NCI-H774 (cell line): ENCODE measurements at places on chromosomes 3 and 15.

DNA sequence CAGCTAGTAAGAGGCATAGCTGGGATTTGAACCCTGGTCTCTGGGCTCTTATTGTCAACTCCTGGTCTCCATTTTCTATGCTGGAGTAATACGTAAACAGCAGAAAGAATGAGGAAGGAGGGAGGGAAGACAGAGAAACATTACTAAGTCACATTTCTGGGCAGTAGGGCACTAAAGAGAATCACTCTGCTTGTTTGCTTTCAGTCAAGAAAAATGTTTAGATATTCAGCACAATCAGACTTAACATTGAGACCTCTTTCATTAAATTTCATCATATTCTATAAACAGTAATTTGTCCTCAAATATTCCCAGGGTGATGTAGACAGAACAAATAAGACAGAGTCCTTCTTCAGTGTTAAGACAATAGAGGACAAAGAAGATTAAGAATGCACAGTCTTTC is 67.7 kb upstream of the BNC1 start:
- no peak for DNase-seq

GRCh38 chr3:45953536-45953935 is 10.3 kb downstream of the CXCR6 start:
- no peak for DNase-seq

- DNase-seq: no peak
Measured at GRCh38 chr3:111861391-111861790, 2.3 kb downstream of the PHLDB2 start.

DNA sequence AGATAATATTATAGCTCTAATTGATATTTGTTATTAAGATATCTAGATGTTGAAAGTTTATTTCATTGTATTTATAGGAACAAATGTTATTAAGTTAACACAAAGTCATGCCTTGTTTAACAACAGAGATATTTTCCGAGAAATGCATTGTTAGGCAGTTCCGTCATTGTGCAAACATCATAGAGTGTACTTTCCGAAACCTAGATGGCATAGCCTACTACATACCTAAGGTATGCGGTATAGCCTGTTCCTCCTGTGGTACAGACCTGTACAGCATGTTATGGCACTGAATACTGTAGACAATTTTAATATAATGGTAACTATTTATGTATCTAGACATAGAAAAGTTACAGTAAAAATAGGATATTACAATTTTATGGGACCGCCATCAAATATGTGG is 114.3 kb downstream of the NAALADL2 start:
- no peak for DNase-seq

DNA sequence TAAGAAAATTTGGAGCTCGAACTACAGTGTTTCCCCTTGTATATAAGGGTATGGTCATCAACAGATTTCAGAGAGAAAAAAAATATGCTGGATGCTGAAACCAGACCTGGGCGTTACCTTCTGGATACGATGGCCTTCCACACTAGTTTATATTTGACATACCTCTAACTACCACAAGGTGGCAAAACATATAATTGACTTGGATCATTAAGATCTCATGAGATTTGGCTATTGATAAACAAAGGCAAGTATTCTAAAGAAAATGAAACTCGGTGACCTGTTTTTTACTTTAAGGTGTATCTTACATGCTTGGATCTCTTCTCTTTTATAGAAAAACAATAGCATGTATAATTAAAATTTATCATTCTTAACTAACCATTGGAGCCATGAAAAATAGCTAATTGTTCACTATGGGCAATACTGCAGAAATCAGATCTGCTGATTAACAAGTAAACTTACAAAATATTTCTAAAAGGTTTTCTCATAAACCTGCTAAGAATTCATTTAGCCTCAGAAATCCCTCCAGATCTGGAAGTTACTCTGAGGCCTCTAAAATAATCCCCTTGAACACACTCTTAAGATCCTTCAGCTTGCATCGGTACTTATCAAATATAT is 300.6 kb upstream of the KCNH8 start:
- DNase-seq: no peak

DNA sequence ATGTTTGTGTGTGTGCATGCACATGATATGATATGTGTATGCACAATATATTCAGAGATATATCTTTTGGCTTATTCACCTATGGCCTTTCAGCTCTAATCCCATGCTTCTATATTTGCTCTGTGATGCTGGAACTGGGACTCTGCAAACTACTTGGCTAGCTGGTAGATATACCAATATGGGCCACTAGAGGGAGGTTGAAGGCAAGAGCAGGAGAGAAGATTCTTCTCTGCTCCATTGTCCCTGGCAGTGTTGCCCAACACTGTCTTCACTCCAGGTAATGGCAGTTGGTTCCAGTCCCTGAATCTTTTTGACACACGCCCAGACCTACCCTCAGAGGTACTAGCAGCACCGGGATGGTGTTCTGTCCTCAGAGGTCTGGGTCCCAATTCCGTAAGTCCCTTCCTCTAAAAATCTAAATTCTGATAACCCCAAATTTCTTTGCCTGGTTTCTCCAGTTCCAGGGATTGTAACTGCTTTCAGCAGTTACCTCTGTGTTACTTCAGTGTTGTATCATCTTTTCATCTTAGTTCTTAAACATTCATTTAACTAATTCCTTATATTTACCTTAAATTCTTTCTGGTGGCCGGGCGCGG is 44.7 kb downstream of the GTPBP8 start:
- peak; percentile 25 for DNase-seq

- DNase-seq: no peak
Measured at GRCh38 chr3:141386126-141386488, 17.8 kb downstream of the ZBTB38 start.

GRCh38 chr3:154666542-154666941 is 236.6 kb upstream of the GPR149 start:
- DNase-seq: no peak

- no peak for DNase-seq
Measured at GRCh38 chr3:106176734-106177133, 307.9 kb upstream of the CBLB start.

DNA sequence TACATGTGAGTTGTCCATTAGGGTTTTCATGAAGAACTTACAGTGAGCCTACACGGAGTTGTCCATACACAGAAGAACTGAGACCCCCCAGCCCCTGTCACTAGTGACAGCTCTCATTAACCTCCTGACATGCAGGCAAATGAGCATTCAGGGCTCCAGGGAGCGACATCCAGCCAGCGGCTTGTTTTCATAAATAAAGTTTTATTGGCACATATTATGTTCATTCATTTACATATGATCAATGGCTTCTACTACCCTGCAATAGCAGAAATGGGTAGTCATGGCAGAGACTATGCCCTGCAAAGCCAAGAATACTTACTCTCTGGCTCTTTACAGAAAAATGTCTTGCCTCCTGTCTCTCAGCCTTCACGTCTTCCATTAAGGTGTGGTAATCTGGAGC is 553.5 kb downstream of the EDEM1 start:
- no peak for DNase-seq

- DNase-seq: no peak
Measured at GRCh38 chr15:78263907-78264303, 457 bp upstream of the DNAJA4 start.

DNA sequence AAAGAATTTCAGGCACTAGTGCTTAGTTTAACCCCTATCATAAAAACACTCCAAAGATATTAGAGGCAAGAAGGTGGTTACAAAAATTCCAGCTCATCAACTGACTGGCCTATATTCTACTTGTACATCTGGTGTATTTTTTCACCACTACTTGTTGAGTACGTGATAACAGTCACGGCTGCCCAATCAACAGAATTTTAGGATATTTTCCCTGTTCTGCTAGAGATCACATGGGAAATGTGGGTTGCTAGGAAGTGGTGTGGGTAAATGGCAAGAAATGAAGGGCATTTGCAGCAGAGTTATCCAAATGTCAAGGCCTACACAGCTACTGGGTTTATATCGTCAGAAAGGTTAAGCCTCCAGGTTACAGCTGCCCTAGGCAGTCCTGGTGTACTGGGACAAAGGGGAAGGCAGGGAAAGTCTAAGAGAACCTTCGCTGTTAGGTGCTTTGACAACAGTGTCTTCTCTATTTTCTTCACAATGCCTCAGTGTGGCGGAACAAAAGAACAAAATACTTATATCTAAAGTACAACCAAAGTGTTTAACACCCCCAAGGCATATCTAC is 81.9 kb downstream of the FMN1 start:
- no peak for DNase-seq

DNA sequence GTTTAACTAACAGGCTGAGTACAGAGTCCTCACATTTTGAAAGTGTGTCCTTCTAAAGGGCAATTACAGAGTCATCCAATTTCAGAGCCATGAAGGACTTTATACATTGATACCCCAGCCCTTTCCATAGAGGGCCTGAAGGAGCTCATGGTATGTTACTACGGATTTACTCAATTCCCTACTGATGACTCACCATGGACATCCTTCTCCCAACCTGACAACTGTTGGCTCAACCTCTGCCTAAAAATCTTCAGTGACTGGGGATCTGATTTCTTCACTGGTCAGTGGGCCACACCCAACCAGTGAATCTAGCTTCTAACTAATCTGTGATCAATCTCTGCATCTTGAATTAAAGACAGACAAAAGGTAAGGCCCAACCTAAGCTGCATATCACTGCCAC is 963.4 kb upstream of the CFAP20DC start:
- no peak for DNase-seq
